Astrocyte (in vitro differentiated cells and primary cell): ENCODE measurements at places on chromosomes 4 and X. TPM values are rescaled to one million over a fixed set of nuclear protein-coding genes. Genes with fewer than 3 reads are reported as not detected.

- no peak for DNase-seq
These were observed 415.0 kb downstream of the CCSER1 start for GRCh38 chr4:90542216-90542615.

Gene ADRA2C
- 3.2 and 4.2 TPM in 2 replicates for total RNA-seq

GRCh38 chr4:155877971-155878370 is 11.9 kb upstream of the ASIC5 start:
- DNase-seq, result no peak

Gene HGFAC
- 0.38 and 0.52 TPM in 2 replicates for total RNA-seq

- no peak for DNase-seq
These were observed 81.4 kb downstream of the ARHGAP10 start for GRCh38 chr4:147813109-147813773.

DNA sequence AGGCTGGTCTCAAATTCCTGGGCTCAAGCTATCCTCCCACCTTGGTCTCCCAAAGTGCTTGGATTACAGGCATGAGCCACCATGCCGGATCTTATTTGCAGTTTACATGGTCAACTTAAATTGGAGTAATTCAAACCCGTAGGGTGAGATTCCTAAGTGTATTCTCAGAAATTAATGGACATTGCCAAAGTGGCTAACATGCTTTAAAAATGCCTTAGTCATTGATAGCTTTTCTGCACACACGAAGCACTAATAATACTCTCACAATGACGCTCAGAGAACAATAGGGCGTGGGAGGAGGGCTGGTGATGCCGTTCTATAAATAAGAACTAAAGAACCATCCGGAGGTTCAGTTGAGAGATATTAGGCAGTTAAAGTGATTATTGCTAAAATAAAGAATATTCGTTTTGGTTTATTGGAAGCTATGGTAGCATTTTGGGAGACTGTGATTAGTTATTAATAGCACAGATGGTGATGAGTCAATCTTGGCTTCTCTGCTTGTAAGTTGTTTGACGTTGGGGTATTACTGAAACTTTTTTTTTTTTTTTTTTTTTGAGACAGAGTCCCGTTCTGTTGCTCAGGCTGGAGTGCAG is 79.1 kb downstream of the TRAPPC11 start:
- DNase-seq, result peak; percentile 35

DNA sequence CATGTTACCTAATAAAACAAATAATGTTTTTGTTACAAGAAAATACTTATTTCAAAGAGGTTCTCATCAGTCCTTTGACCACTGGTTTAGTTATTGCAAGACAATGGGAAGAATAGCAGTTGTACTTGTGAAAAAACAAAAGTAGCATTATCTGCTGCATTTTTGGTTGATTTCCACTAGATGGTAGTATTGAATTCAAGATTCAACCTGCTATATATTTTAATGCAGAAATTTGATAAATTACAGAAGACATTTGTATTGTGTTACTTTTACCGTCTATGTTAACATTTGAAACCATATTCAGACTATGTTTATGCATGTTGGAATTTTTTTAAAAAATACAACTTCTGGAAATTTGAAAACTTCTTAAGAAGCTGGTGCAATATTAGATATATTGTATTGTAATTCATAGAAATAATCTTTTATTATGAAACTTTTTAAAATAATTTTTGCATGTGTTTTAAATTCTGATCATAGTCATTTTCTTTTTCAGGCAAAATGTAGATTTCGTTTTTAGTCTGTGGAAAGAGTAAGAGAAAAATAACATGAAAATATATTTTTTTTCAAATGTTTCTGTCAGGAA is 56.4 kb downstream of the SPCS3 start:
- peak; percentile 13 for DNase-seq

- DNase-seq, result peak; percentile 60
These were observed 33.6 kb downstream of the CLCN4 start for GRCh38 chrX:10190367-10190766.

GRCh38 chr4:93648258-93648657 is 180.3 kb upstream of the ATOH1 start:
- DNase-seq, result no peak

DNA sequence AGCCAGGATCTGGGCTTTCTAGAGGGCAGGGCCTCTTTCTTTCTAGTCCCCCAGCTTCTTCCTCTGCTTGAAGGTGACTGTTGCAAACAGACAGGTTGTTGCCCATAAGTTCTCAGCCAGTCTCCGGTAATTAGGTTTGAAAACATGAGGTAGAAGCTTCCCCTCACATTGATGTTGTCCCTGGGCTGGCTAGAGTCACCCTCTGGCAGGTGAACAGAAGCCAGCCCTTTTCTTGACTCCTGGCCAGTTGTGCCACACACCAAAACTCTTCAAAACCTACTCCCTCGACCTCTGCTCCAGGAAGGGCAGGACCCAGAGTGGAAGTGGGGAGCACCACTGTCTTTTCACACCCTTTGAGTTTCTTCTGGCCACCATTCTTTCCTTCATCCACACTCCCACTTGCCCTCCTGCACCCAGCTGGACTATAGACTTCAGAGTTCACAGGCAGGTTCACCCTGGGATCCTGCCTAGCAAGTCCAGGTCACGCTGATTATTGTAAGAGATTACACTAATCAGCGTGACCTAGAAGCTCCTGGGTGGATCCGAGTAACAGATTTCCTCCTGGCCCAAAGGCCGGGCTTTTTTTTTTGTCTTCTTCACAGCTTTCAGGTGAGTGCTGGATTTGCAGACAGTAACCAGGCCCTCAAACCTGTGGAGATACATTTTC is 37.4 kb upstream of the ARHGAP6 start:
- DNase-seq, result no peak

Gene CFI
- total RNA-seq, result not detected in 2 replicates

Gene FAM184B
- 0.46 and 0.54 TPM in 2 replicates for total RNA-seq

DNA sequence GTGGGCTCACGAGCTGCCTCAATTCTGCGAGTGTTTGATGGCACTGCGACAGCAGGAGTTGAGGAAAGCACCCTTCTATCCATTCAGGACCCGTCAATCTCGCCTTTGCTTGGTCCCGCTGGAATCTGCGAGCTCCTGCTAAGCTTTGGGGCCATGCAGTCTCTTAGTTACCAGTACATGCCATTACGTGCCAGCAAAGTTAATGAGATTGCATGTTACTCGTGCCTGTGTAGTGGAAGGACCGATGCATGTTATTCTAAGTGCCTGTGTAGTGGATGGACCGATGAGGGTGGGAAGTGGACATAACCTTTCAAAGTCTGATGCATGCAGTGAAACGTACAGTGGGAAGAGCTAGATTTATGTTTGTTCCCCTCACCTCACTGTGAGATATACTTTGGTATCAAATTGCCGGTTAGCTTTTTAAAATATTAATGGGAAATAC is 569 bp downstream of the RPS3A start:
- DNase-seq, result peak; percentile 39

- DNase-seq, result no peak
These were observed 9.0 kb upstream of the RPL34 start for GRCh38 chr4:108611365-108611764.

DNA sequence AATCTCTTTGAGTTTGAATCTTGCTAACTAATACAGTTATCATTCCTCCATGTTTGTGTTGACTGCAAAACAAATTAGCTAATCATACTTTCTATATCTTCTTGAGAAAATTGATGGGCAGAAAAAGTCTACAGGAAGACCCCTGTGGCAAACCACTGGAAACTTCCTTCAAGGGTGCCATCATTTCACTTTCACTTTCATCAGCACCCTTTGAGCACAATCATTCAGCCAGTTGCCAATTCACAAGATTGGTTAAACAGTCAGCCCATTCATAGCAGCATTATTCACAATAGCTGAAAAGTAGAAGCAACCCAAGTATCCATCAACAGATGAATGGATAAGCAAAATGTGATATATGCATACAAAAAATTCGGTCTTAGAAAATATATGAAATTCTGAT is 101.5 kb downstream of the CCDC160 start:
- DNase-seq, result no peak

Gene ZRSR2
- total RNA-seq, result 7.3 and 9.3 TPM in 2 replicates

DNA sequence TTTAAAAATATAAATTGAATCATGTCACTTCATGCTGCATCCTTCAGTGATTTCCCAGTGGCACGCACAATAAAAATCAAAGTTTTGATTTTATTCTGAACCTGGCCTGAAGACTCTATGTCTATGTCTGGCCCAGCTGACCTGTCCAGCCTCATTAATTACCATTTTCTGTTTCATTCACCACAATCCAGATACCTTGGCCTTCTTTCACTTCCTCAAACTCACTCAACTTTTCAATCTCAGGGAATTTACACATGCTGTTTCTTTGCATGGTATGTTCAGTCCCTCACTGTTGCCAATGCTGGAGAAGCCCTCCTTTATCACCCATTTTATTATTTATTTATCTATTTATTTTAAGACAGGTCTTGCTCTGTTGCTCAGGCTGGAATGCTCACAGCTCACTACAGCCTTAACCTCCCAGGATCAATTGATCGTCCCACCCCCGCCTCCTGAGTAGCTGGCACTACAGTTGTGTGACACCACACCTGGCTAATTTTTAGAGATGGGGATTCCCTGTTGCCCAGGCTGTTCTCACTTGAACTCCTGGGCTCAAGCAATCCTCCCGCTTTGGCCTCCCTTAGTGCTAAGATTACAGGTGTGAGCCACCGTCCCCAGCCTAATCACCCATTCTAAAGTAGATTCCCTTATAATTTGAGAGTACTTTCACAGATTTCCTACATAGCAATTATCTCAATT is 43.1 kb downstream of the ZGRF1 start:
- no peak for DNase-seq

- DNase-seq, result no peak
These were observed 12.4 kb downstream of the SMIM14 start for GRCh38 chr4:39626261-39626660.

Gene SULT1E1
- total RNA-seq, result 0.34 TPM in 1 of 2 replicates, not detected in the other

- DNase-seq, result peak; percentile 87
These were observed 27.1 kb upstream of the TAPT1 start for GRCh38 chr4:16253127-16253960.

GRCh38 chrX:46627062-46627461 is 53.5 kb downstream of the CHST7 start:
- no peak for DNase-seq

Gene LPAR4
- 4.8 and 7.0 TPM in 2 replicates for total RNA-seq

DNA sequence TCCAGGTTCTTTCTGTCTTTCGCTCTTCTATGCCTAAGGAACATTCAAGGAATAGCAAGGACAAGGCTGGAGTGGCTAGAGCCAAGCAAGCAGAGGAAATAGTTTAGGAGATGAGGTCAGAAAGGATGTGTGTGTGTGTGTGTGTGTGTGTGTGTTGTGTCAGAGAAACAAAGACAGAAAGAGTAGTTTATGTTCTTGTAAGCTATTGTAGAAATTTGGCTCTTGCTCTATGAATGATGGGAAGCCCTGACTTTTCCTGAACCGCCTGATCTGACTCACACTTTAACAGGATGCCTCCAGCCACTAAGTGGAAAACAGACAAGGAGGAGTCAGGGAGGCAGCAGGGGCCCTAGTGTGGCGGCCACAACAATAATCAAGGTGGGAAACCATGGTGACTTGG is 39.7 kb downstream of the LGI2 start:
- peak; percentile 93 for DNase-seq

DNA sequence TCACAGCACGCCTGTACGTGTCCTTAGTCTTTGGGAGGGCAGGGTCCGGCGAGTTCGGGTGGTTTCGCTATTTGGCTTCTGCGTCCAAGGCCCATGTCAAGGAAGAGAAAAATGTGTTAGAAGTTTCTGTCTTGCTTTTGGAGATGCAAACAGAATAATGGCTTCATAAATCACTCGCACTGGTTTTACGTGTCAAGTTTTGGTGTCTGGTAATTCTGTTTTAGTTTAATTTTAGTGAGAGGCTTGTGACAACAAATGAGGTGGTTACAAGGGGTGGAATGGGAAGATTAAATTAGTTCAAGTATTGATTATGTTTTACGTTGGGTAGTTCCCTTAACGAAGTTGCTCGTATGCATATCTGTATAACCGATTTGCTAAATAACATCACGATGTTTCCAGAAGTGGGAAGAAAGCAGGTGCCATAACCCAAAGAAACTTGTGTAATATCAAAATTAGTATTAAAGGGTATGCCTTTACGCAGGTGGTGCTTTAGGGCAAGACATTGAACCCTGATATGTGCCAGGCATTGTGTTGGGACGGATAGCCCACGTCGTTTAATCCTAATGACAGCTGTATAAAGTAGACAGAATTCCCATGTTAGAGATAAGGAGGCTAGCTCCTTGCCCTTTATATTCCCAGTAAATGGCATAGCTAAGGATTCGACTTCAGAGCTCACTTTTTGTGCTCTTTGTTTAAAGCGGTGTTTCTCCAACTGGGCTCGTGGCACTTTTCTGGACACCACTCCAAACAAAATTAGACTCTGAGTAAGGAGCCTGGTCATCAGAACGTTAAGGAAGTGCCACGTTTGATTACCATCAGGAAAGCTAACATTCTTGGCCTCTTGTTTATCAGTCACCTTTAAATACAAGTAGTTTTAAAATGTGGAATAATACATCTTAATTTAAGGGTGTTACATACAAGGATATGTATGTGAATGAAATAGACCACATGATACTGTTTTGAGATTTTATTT is 843 bp downstream of the RPL34 start:
- peak; percentile 33 for DNase-seq

GRCh38 chrX:112612558-112612957 is 67.2 kb downstream of the LHFPL1 start:
- DNase-seq, result no peak

- DNase-seq, result peak; percentile 61
These were observed 69.8 kb downstream of the PTTG2 start for GRCh38 chr4:38030023-38030422.

DNA sequence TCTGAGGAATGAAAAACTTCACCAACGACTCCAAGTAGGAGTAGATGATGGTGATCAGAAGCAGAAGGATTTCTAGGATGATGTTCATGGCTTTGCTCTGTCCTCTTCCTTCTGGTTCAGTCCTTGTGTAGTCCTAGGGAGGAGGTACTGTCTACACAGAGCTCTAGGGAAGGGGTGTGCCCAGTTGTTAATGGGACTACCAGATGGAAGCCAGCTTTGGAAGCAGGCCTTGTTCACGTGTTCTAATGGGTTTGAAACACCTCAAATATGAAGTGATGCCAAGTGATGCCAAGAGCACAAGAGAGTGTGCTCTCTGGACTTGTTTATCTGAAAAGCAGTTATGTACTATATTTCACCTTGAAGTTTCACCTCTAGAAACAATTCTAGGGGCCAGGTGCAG is at the start of gene HSD17B13:
Gene HSD17B13 (minus strand): TSS at position 129 of the 400 bp plus-strand sequence. CDS start 41 bp downstream, at position 88.
- no peak for DNase-seq

DNA sequence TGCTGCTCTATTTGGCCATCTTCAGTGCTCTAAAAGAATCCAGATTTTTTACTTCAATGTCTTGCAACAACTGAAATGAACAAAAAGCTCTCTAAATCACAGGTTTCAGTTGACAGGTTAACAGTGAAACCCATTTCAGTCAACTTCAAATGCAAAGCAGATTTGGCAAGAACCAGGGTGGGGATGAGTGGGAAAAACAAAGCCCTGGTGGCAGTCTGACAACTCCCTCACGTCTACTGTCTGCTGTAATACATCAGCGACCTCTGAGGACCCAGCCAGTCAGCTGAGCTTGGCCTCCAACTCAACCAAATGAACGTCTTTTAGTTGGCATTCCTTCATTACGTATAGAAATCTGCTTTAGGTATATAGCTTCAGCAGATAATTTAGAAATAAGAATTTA is 95.8 kb downstream of the COL25A1 start:
- DNase-seq, result peak; percentile 3

Gene MAGED4
- total RNA-seq, result 96.3 and 129 TPM in 2 replicates
